HS-27A (cell line): ENCODE measurements at places on chromosomes 11 and 22.

DNA sequence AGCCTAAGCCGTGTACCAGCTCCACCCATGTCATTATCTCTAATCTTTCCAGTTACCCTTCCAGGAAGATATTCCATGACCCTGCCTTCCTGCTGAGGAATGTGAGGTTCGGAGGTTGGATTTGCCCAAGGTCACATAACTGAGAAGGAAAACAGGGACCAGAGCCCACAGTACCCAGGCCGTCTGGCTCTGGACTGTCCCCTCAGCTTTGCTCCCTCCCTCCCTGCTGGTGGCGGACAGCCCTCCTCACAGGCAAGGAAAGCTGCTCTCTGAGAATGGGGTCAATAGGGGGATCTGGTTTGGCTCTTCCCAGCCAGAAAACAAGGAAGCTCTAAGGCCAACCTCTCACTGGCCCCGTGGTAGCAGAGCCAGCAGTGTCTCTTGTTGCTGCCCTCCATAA is 63.3 kb downstream of the SYN3 start:
- no peak for DNase-seq

- DNase-seq = no peak
Observed at GRCh38 chr22:34243023-34243422, 322.7 kb upstream of the LARGE1 start.

GRCh38 chr22:32723643-32724042 is 77.9 kb upstream of the TIMP3 start:
- DNase-seq = peak; percentile 38

- DNase-seq = no peak
Observed at GRCh38 chr11:101726988-101727387, 143.2 kb upstream of the TRPC6 start.

DNA sequence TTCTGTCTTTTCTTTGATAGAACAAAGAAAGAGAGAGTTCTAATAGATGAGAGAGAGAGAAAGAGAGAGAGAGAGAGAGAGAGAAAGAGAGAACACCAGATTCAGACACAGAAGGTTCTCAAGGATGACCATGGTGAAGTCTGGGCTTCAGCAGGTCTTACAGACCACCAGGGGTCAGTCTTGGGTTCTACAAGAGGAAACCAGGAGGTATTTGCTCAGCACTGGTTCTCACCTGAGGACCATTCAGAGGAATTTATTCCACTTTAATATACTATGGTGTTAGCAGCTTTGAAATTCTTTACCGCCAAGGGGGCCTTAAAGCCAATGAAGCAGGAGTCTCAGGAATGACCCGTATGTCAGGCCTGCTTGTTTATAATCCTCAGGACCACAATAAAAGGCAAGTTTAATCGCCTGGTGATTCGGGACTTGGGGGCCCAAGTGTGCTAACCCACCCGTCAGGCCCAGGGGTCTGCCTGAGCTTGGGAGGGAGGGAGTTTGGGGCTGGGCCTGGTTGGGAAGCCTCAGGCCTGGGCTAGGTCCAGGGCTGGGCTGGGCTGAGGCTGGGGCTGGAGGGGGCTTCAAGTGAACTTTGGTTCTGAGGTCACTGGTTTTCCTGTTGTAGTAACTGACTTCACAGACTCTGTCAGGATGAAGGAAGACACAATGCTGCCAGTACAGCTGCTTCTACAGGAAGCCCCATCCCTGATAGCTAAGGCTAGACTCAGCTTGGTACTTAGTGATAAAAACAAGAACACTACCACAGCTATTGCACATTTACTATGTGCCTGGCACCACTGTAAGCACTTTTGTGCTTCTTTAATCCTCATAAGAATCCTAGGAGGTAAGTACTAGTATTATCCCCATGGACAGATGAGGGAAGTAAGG is 179.2 kb upstream of the ZBED5 start:
- peak; percentile 53 for DNase-seq

GRCh38 chr11:80722629-80723028 is 1281.8 kb upstream of the TENM4 start:
- DNase-seq = no peak

DNA sequence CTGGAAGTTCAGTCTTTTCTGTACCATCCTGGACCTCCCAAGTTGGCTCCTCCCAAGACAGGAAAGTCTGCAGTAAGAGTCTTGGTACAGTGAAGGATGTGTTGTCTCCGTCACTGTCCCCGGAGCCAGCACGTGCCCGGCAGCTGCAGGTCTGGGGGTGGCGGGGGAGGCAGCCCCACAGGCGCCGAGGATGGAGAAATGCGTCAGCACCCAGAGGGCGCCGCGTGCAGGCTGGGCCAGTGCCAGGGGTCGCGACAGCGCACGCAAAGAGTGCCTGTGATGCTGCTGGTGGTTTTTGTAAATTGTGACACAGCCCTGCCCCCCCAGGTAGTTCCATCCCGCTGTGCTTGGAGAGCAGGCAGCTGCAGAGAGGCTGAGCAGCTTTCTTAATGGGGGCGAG is 1200.5 kb downstream of the BRD1 start:
- DNase-seq = no peak

DNA sequence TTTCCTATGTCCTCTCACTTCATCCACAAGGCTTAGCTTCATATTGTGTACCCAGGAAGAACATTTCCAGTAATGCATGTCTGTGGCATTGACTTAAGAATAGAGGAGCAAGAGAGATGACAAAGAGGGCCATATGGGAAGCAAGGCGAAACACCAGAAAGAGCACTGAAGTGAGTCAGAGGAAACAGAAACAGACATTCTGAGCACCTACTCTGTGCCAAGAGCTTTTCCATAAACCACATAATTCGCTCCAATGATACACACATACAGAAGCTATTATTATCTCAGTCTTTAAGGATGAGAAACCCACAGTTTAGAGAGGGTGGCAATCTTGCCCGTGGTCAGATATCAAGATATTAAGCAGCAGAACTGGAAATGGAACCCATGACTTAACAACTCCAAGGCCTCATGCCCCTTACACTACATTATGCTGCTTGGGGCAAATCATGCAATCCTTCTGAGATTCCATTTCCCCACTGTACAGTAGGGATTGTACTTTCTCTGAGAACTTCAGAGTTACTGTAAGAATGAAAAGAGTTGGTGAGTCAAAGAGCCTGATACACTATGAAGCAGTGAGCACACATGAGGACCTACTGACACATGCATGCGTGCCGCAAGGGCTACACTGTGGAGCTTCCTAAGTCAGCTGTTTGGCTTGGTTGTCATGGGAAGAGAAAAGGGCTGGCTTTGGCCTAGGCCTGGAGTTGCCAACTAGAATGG is 126.6 kb downstream of the KCNC1 start:
- no peak for DNase-seq

DNA sequence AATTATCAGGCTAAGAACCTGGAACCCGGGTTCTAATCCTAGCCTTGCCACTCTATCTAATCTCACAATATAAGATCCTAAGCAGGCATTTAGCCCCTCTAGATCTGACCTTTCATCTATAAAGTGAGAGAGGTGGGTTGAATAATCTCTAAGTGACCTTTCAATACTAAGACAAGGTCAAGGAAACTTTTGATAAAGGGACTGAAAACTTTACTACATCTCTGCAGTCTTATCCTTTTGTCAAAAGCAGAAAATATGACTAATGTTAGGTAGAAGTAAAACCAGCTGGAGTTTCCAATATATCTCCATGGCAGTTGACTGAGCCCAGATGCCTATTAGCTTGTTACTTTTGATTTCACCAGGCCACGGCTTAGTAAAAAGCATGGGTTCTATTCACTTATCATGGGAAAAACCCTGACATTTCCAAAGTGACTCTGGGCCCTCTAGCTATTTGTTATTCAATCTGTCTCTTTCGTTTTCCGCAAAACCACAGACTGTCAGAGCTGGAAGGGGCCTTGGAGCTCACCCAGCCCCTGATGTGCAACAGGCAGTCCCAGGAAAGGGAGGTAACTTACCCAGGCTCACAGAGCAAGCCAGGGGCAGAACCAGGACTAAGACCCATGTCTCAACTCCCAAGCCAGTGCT is 75.8 kb downstream of the RAB30 start:
- no peak for DNase-seq

DNA sequence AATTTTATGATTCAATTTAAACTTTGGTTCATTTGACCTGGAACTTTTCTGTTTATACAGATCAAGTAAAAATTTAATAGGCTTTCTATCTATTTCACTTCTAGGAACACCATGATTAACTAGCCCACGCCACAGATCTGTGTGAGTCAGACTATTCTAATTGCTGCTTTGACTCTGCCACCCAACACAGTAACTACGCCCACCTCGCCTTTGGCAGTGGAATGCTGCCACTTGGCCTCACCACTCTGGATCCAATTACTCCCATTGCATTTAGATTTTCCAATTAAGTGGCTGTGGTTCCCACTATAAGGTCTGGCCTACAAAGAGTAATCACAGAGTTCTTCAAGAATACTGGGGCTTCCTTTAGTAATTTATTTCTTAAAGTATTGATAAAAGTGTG is 46.6 kb upstream of the LIN7C start:
- DNase-seq = no peak

- no peak for DNase-seq
Observed at GRCh38 chr11:30549565-30549964, 36.6 kb downstream of the MPPED2 start.

DNA sequence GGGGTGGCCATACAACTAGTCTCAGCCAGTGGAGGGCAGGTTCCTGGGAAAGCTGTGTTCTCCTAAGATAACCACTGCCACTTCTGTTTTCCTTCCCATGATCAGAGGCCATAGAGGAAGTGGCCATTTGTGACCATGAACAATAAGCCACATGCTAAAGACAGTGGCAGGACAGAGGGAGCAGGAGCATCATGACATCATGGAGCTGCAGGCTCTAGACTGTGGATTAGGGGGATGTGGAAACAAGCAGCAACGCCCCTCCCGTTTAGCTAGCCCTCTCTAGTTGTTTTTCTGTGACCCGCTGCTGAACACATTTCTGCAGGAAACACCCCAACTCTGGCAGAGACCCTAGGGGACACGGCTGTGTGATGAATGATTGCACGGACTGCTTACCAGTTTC is 195.0 kb upstream of the NECTIN1 start:
- no peak for DNase-seq

DNA sequence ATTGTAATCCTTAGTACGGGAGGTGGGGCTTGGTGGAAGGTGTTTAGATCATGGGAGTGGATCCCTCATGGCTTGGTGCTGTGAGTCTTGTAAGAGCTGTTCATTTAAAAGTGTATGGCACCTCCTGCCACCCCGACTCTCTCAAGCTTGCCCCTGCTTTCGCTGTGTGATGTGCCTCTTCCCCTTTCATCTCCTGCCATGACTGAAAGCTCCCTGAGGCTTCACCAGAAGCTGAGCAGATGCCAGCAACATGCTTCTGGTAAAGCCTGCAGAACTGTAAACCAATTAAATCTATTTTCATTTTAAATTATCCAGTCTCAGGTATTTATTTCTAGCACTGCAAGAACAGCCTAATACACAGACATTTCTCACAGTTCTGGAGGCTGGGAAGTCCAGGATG is 40.8 kb downstream of the GAB2 start:
- DNase-seq = no peak

GRCh38 chr11:22860241-22860640 is at the start of gene CCDC179:
TSS of gene CCDC179 (minus strand) at chr11:22860474. CDS start at chr11:22860421, 53 bp downstream.
- no peak for DNase-seq

DNA sequence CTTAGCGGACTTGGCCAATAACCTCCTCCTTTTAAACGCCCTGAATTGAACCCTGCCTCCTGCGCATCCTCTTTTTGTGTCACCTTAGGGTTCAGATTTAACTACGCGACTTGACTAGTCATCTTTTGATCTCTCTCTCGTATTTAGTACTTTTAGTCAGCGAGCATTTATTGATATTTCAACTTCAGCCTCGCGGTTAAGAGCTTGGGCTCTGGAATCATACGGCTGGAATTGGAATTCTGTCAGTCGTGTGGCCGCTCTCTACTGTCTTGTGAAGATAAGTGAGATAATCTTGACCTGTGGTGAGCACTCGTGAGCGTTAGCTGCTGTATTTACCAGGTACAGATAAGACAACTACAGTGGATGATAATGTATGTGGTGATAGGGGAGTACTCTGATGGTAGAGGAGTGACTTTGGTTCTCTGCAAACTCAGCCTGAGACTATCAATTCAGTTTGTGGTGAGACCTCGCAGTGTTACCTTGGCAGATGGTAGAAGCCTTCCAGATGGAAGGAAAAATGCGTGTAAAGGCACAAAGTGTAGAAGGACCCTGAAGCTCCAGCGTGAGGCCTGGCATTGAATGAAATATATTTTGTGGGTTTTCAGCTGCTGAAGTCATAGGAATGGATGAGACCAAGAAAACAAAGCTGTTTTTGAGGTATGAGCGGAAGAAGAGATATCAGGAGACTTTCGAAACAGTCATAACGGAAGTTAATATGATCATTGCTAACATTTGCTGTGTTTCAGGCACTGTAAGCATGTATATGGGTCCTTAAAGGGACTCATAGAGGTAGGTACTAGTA is 682 bp downstream of the ATM start:
- no peak for DNase-seq

DNA sequence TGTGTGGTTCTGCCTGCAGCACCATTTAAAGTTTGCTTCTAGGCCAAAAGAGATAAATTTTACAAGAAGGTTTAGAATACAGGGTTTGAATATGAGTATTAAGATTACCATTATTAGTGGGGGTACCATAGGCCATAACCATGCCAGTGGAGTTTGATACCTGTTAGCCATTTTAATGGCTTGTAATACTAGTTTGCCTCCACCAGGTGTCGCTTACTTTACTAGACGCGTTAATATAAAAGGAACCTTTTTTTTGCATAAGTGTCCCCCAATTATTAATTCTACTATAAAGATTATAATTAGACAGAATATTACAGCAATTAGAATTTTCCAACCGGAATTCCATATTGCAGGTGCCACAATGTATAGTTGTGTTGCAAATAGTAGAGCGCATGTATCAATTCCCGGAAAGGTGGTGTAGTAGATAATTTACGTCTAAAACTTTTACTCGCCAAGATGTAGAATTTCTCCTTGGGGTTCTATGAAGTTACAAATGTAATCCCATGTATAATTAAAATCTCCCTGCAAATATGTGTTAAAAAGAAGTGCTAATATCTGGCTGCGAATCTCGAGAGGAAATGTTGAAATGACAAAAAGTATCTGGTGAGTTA is 16.1 kb downstream of the MS4A6E start:
- DNase-seq = no peak

DNA sequence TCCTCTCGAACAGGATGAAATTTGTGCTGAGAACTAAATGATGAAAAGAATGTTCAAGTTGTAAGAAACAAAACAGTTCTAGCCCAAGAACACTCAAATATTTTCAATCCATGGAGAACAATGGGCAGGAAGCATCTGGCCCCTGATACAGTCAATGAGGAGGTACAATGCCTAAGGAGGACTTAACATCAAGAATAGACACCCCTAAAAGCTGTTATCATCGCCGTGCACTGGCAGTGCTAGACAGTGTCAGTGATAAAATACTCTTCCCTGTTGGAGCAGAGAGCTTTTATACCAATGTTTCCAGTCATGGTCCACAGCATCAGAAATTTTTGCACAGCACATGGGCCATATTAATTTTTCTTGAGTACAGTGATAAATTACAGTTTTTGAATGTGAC is 20.2 kb upstream of the VSTM5 start:
- DNase-seq = no peak

- DNase-seq = no peak
Observed at GRCh38 chr11:7050191-7050590, 29.9 kb downstream of the NLRP14 start.

DNA sequence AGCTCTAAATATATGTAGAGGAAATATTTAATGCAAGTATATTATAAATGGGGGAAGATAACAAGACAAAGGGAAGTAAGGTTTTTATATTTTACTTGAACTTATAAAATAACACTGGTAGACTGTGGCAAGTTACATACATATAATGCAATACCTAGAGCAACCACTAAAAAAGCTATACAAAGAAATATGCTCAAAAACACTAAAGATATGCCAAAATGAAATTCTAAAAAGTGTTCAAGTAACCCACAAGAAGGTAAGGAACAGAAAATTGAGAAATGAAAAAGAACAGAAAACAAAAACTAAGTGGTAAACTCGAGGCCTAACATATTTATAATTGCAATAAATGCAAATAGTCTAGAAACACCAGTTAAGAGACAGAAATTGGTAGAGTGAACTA is 32.5 kb downstream of the BTG4 start:
- no peak for DNase-seq
